ENCODE measurements at places on chromosomes 6 and 20.

- no peak for DNase-seq
Measured at GRCh38 chr6:107630348-107630977, 140.5 kb downstream of the SOBP start.

- no peak for DNase-seq
Measured at GRCh38 chr6:138824482-138825144, 28.7 kb downstream of the ECT2L start.

GRCh38 chr6:19332806-19333460 is 504.2 kb upstream of the ID4 start:
- DNase-seq, result no peak

- no peak for DNase-seq
Measured at GRCh38 chr6:69933239-69933638, 66.9 kb downstream of the COL19A1 start.

DNA sequence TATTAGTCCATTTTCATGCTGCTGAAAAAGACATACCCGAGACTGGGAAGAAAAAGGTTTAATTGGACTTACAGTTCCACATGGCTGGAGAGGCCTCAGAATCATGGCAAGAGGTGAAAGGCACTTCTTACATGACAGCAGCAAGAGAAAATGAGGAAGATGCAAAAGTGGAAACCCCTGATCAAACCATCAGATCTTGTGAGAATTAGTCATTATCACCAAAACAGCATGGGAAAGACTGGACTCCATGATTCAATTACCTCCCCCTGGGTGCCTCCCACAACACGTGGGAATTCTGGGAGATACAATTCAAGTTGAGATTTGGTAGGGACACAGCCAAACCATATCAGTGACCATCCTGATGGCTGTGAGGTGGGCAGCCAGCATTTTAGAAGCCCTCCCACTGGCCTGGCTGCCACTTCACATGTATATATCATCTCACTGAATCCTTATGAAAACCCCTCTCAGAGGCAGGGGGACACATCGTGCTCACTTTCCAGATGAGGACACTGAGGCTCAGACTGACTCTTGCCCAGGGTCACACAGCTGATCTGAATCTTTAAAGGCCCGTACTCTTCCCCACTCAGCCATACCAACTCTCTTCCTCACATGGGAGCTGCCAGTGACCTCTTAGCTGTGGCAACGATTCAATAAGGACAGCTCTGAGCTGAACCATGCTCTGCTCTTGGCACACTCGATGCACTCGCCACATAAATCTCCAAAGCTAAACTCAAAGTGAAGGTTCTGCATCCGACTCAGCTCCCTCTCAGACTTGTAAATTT is 25.7 kb downstream of the BMP7 start:
- DNase-seq, result no peak

DNA sequence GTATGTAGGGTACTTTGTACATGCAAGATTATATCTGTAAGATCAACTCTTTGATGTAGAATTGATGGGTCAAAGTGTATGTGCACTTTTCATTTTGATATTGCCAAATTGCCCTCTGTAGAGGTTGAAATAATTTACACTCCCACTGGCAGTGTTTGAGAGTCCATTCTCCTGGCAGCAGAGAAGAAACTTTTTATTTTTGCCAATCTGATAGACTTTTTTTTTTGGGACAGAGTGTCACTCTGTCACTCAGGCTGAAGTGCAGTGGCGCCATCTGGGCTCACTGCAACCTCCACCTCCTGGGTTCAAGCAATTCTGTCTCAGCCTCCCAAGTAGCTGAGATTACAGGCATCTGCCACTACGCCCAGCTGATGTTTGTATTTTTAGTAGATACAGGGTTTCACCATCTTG is 199.2 kb downstream of the ZFAND3 start:
- no peak for DNase-seq

- no peak for DNase-seq
Measured at GRCh38 chr20:32535953-32536823, 48.9 kb downstream of the NOL4L start.

DNA sequence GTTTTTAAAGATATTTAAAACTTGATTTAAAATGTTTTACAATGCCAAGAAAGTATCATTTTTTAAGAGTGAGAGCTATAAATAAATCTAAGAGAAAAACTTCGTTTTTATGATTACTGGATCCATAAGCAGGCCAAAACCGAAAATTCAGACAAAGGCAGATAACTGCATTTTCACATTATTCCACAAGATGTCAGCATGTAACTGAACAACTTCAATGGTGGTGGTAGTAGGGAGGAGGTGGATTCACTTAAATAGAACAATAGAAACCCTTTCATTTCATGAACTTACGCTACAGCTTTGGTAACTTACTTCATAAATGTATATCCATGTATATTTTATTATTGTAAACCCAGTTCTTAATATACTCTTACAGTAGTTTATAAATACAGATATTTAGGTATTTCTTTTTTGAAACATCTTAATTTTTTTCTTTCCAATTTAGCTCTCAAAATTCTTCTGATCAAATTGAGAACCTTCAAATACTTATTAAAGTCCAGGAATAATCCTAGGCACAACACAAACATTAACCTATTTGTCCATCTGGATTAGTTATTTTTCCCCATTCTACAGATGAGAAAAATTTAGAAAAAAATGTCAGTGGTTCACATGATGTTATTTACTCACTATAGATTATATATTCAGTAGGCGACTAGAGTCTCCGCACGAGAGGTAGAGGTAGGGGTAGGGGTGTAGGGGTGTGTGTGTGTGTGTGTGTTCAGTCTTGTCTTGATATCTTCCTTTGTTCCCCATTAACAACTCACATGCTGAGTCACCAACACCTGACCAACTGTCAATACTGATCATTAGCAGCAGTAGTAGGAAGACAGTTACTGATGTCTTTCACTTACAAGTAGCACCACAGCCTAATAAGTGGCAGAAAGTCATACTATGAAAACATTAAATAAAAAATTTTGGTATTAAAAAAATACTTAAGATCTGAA is 111.5 kb downstream of the ARHGAP18 start:
- DNase-seq, result peak; percentile 77

GRCh38 chr6:78093906-78094305 is 441.1 kb downstream of the MEI4 start:
- DNase-seq, result no peak

DNA sequence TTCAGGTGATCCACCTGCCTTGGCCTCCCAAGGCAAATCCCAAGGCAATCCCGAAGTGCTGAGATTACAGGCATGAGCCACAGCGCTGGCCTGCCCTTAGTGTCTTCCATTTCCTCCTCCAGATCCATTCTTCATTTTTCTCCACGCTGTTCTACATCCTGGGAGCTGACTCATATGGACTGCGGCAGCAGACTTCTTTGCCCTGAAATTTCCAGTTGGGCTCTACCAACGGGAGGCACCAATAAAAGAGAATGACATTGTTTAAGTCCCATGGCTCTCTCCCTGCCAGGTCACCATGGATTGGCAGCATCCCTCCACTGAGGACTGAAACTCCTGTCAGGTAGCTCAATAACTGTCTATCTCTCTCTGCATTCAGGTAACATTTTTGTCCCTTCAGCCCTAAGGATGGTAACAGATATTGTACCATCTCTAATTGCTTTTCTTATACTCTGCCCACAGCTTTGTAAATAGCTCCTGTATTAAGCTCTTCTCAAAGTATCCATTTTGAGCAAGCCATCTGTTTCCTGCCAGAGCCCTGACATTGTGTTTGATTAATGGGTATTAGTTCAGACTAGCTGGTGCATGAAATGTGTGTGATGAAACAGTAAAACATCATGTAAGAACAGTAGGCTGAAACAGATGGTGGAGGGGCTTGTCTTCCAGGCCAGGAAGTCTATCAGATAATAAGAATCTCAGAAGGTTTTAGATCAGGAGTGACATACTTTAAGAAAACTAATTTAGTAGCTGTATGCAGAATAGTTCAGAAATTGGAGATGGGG is 3.6 kb downstream of the TBCC start:
- peak; percentile 90 for DNase-seq

DNA sequence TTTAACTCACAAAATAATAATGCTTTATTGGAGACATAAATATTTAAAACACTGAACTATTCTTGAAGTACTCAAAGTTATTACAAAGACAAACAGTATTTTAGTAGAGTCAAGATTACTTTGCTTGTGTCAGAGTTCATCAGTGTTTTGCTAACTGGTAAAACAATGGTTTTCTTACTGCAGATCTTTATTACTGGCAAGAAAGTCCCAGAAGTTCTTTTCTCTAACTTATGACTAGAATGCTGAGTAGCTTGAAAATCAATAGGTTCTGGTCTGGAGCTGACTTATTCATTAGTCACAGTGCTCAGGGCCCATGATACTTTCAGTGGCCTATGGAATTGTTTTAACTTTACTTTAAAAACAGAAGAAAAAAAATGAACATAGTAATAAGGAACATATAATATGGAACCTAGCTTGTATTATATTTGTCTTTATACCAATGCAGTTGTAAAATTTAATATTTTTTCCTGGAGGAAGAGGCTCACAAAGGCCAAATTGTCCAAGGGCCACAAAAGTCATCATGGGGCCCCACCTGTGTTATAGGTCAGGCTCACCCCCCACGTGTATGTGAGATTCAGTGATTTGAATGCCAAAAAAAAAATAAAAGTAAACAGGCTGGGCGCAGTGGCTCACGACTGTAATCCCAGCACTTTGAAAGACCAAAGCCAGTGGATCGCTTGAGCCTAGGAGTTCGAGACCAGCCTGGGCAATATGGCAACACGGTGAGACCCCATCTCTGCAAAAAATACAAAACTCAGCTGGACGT is 53.3 kb downstream of the PLEKHG1 start:
- DNase-seq, result no peak

- no peak for DNase-seq
Measured at GRCh38 chr20:18533978-18534644, 26.4 kb downstream of the SEC23B start.

- no peak for DNase-seq
Measured at GRCh38 chr6:29916741-29917140, 25.6 kb upstream of the HLA-A start.

GRCh38 chr20:24147961-24148360 is 159.4 kb upstream of the GGTLC1 start:
- DNase-seq, result no peak

DNA sequence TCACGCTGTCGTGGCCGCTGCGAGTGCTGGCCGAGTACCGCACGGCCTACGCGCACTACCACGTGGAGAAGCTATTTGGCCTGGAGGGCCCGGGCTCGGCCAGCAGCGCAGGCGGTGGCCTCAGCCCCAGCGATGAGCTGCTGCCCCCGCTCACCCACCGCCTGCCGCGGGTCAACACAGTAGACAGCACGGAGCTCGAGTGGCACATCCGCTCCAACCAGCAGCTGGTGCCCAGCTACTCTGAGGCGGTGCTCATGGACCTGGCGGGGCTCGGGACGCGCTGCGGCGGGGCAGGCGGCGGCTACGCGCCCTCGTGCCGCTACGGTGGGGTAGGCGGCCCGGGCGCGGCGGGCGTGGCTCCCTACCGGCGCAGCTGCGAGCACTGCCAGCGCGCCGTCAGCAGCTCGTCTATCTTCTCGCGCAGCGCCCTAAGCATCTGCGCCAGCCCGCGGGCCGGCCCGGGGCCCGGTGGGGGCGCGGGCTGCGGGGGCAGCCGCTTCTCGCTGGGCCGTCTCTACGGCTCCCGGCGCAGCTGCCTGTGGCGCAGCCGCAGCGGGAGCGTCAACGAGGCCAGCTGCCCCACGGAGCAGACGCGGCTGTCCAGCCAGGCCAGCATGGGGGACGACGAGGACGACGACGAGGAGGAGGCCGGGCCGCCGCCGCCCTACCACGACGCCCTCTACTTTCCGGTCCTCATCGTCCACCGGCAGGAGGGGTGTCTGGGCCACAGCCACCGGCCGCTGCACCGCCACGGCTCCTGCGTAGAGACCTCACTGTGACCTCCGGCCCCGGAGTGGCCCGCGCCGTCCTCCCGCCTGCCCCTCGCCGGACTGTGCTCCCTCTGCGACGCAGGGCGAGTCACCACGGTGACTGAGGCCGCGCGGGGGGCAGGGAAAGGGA is 5.7 kb downstream of the TMEM151B start:
- no peak for DNase-seq

DNA sequence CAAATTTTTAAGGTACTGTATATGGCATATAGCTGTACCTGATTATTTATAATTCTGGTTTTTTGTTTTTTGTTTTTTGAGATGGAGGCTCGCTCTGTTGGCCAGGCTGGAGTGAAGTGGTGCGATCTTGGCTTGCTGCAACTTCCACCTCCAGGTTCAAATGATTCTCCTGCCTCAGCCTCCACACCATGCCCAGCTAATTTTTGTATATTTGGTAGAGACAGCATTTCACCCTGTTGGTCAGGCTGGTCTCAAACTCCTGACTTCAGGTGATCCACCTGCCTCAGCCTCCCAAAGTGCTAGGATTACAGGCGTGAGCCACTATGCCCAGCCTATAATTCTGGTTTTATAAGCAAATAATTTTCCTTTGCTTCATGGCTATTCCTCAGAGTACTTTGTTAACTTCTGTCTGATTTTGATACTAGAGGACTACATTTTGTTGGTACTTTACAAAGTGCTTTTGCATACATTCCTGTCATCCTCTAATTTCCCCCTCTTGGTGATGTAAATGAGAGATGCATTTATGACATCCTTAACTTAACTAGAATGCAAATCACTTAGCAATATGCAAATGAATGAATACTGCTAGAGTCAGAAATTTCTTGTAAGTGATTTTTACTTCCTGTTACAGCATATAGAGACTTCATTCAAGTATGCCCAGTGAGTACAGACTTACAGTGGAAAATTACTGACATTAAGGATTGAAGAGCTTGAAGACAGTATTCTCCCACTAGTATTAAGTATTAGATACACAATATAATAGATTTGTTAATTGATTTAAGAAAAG is 35.7 kb upstream of the ARID1B start:
- no peak for DNase-seq

DNA sequence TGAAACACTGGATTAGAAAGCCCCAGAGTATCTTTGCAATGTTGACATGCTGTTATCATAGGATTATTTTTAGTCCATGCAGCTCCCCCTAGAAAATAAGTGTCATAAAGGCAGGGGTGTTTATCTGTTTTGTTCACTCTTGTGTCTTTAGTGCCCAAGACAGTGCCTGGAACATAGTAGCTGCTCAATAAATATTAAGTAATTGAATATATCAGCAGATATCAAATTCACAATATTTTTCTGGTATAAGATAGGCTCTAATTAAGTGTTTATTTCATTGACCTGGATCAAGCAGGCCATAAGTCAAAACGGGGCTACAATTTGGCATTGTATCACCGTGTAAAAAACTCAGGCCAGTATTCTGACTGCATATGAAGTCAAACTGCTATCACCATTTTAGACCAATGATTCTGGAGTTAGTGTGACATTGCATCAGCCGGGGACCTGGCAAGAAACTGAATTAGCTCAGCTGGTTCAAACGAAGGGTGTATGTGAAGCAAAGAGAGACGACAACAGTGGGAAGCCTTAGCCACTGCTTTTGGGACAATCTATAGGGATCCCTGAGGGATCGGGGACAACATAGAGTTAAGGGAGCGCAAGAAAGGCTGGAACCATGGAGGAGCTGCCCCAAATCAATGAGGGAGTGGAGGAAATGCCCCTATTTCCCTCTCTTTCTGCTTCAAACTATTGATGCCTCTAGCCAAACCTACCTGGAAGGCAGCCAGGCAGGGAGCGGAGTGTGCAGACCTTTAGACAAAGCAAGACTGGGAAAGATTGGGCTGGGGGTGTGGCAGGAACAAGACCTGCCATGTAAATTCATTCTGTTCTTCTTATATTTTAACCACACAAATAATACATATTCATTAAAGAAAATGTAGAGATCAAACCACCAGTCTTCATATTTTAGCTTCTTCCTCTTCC is 112.2 kb downstream of the PLEKHG1 start:
- no peak for DNase-seq

- peak; percentile 10 for DNase-seq
Measured at GRCh38 chr6:9564021-9564420, 850.9 kb downstream of the TFAP2A start.

GRCh38 chr6:3380344-3381232 is 76.3 kb downstream of the SLC22A23 start:
- no peak for DNase-seq

- DNase-seq, result no peak
Measured at GRCh38 chr6:125797120-125797885, 6.5 kb downstream of the NCOA7 start.

Data from amniotic epithelial cell (primary cell).